Upper lobe of left lung (tissue), 6 donors: ENCODE measurements at places on chromosomes 7 and 10. TPM values are rescaled to one million over a fixed set of nuclear protein-coding genes. Genes with fewer than 3 reads are reported as not detected.

ERVW-1 gene
- not detected for total RNA-seq

ANKRD2 gene
- total RNA-seq = not detected

DENND2A gene
- total RNA-seq = 7.9 TPM

GRID2IP gene
- total RNA-seq = 1.0 TPM

VPS37D gene
- 1.5 TPM for total RNA-seq

ITIH5 gene
- total RNA-seq = 14.4 TPM

COL1A2 gene
- total RNA-seq = 151 TPM

TRPV5 gene
- total RNA-seq = not detected

BTBD16 gene
- 1.8 TPM for total RNA-seq

TMEM72 gene
- not detected for total RNA-seq
